ENCODE measurements at places on chromosomes 6 and 20. TPM values are rescaled to one million over a fixed set of nuclear protein-coding genes. Genes with fewer than 3 reads are reported as not detected.

The RAB44 gene
- total RNA-seq: 0.11 TPM

The MBOAT1 gene
- 3.8 TPM for total RNA-seq

The MUC22 gene
- total RNA-seq: not detected

The PGBD1 gene
- total RNA-seq: 3.2 TPM

The GNMT gene
- total RNA-seq: not detected

The CST7 gene
- total RNA-seq: not detected
